T follicular helper cell (primary cell): ENCODE measurements at places on chromosomes 5 and 9.

- no peak for DNase-seq
Measured at GRCh38 chr9:13292782-13293181, 13.3 kb upstream of the MPDZ start.

DNA sequence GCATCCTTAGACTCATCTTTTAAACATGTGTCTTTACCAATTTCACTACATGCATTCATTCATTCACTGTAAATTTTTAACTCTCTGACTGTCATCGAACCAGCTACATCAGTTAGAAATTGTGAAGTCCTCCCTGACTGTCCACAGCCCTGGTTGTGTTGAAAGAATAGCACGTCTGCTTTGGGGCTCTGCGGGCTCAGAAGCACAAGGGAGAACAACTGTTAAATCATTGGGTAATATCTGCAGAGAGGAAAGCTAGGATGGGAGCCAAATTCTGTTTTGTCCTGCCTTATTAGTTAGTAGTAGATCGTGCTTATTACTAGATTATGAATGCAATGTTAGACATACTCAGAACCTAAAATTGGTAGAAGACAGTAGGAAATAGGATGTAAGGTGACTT lies 26.3 kb upstream of the FAM120AOS start:
- DNase-seq, result no peak

DNA sequence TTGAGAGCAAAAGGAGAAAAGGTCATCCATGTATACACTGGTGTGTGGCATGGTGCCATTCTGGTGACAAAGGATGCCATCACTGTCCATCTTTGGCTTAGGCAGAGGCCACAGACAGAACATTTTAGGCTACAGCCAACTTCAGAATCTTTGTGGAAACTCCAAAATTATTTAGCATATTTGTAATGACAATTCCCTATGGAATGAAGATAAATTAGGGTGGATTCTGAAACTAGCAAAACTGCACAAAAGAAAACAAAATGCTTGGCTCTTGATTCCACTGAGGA lies 92.5 kb downstream of the FBXW11 start:
- no peak for DNase-seq

DNA sequence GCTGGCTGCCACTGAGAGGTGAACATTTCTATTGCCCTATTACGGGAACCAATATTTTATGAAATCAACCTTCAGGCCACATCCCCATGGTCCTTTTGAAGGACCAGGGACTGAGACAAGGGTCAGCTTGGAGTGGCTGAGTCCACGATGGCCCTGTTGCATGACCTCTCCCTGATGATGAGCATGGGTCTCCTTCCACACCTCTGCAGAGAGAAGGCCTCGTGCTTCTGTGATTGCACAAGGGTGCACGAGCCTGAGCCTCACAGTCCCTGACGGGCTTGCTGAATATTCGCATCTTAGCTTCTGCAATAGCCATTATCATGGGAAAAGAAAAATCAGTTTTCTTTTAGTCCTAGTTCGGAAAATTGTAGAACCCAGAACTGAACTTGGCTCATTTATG lies 255.0 kb upstream of the IRX2 start:
- DNase-seq, result no peak

- DNase-seq, result no peak
Measured at GRCh38 chr5:107467137-107467932, 203.4 kb downstream of the EFNA5 start.

DNA sequence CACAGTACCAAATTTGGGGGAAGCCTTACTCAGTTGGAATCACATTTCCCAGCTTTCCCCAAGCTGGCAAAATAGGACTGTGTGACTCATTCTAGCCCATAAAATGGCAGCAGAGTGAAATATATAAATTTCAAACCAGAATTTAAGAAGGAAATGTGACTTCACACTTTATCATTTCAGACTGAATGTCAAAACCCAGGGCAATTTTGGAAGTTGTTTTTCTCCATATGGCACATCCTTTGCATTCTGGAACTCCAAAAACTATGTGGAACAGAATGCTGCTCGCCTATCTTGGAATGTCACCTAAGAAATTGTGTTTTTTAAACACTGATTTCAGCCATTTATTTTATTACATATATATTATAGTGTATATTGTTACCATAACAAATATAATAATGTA lies 424.7 kb upstream of the ST8SIA4 start:
- no peak for DNase-seq

DNA sequence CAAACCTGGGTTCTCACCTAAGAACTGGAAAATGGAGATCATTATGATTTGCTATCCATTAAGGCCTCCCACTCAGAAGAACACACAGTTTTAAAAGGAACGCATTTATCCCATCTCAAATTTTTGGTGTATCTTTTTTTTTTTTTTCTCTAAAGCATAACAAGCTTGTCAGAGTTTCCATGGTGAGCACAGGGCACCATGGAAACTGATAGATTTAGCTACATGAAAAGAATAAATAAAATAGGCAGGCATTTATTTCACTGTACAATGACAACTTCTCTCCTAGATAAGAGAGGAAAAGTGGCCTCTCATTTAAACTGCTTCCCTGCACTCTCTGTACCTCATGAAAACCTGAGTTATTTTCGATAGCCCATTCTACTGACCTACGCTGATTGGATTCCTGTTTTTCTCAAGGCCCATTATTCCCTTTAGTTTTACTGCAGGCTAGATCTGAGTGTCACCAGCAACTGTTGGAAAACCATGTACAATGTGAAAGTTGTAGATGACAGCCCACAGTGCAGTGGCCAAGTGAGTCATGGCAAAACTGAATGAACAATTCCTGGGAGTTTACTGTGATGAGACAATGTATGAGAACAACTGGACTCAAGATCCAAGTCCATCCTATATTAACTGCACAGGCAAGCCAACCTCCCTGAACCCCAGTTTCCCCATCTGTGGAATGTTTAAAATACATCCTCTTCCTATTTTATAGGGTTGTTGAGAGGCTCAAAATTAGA lies 4.3 kb upstream of the GDA start:
- no peak for DNase-seq

DNA sequence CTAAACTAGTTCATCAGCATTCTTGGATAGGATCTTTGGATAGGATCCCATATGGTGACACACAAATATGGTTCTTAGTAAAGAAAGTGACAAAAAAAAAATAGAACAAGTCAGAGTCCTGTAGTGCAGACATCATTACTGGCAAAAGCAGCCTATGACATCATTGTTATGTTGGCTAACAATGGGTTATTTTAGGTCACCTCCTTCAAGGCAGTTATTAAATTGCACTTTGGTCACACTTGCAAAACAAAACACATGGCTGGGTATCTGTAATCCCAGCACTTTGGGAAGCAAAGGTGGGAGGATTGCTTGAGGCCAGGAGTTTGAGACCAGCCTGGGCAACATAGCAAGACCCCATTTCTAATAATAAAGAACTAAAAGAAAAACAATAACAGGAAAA lies 185.9 kb downstream of the KIAA0825 start:
- no peak for DNase-seq

DNA sequence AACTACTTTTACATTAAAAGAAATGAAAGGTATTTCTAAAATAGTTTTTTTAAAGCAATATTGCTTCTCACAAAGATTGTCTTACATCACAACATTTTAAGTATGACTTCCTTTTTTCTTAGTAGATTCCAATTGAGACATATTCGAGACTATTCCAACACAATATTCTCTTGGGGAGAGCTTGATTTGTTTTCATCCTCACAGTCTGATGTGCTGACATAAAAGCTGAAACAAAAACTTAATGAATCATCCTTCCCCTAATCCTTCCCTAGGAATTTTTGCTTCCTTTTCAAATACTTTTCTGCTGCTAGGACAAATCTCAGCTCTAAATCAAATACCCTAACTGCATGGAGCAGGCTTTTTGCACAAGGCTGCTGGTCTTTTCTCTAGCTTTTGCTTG lies 245.8 kb upstream of the MAP3K1 start:
- no peak for DNase-seq

DNA sequence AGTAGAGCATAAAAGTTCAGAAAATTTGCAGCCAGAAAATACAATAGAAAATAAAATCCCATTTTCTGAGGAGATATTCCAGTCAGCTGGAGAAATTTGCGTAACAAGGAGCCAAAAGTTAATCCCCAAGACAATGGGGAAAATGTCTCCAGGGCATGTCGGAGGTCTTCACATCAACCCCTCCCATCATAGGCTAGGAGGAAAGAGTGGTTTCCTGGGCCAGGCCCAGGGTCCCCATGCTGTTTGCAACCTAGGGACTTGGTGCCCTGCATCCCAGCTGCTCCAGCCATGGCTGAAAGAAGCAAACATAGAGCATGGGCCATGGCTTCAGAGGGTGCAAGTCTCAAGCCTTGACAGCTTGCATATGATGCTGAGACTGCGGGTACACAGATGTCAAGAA lies 255.0 kb downstream of the DTWD2 start:
- DNase-seq, result no peak

DNA sequence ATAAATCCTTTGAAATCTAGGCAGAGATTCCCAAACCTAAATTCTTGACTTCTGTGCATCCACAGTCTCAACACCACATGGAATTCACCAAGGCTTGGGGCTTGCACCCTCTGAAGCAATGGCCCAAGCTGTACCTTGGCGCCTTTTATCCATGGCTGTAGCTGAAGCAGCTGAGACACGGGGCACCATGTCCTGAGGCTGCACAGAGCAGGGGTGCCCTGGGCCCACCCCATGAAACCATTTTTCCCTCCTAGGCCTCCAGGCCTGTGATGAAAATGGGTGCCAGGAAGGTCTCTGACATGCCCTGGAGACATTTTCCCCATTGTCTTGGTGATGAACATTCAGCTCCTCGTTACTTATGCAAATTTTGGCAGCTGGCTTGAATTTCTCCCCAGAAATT lies 158.6 kb upstream of the NUDT12 start:
- DNase-seq, result no peak
